ENCODE measurements at places on chromosomes 1 and 21.

GRCh38 chr21:45309069-45309986 lies 21.6 kb upstream of the POFUT2 start:
- no peak for DNase-seq

DNA sequence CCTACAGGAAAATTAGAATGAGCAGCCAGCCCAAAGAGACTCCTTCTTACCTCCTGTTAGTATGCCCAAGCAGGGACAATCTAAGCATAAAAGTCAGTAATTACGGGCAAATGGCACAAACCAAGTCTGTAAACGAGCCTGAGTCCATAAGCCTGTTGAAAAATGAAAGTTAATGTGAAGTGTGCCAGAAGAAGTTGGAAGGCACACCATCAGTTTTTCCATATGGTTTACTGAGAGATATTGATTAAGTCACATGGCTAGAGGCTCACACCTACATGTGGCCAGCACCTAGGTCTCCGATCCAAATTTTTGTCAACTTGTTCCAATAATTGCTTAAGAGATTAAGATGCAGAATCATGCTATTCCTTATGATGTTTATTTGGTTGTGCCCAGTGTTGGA lies 242.4 kb upstream of the CSF3R start:
- no peak for DNase-seq

- DNase-seq: no peak
Observed at GRCh38 chr21:42344631-42345030, 6.2 kb downstream of the TFF2 start.

GRCh38 chr1:44717156-44717555 lies 13.8 kb downstream of the RNU5D-1 start:
- DNase-seq: no peak

- DNase-seq: no peak
Observed at GRCh38 chr1:185561629-185562028, 172.6 kb upstream of the HMCN1 start.

GRCh38 chr1:172971241-172971640 lies 79.5 kb downstream of the TNFSF18 start:
- DNase-seq: no peak

DNA sequence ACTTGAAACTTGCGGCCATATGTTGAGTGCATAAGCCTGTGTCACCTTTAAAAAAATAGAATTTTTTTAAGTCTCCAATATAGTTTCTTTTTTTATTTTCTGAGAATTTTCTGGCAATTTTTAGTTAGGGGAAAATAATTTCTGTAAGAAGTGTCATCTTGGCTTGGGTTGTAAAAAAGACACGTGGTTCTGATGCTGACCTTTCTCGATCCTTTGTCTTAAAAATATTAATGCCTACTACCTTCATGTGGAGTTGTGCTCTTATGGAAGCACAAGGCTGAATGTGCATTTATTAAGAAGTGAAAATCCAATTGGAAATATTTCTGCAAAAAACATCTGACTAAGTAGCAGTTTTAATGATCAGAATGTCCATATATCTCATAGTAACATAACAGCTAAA lies 3.5 kb downstream of the ELAVL4 start:
- no peak for DNase-seq

DNA sequence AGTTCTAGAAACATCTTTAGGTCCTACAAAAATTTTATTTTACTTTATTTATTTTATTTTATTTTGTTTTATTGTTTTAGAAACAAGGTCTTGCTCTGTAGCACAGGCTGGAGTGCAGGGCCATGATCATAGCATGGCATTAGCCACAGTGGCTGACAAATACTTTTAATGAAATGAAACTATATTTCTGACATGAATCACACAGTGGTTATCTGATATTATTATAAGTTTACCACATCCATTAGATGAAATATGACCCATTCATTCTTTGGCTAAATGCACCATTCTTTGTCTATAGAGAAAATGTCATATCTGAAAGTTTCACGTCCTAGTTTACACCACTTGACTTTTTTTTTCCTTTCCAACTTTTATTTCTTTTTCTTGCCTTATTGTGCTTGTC lies 613.4 kb upstream of the ADAMTS5 start:
- no peak for DNase-seq

DNA sequence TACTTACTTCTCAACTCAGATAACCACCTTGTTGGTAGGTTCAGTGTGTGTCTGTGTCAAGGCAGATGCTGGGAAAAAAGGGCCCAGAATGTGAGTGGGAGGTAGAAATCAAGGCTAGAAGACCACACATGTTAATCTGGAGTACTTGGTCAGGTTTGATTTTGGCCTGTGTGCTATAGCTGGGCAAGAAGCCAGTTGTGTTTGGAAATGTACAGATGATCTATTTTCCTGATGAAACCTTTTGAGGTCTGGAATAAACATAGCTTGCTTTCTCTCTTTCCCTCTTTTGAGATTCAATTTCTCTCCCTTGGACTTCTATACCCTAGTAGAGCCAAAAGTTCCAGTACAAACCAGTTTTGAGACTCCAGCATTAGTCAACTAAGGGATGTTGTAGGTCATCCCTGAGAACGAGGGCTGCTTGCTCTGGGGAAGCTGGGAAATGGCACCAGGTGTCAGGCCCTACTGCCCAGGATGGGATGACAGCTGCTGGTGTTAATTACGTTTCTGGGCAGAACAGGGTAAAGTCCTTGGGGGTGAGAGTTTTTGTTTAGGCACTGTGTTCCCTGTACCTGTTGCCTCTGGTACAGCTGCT lies 15.8 kb downstream of the MAPKAPK2 start:
- DNase-seq: peak; percentile 73

GRCh38 chr1:179761296-179761695 lies 18.2 kb downstream of the FAM163A start:
- no peak for DNase-seq

DNA sequence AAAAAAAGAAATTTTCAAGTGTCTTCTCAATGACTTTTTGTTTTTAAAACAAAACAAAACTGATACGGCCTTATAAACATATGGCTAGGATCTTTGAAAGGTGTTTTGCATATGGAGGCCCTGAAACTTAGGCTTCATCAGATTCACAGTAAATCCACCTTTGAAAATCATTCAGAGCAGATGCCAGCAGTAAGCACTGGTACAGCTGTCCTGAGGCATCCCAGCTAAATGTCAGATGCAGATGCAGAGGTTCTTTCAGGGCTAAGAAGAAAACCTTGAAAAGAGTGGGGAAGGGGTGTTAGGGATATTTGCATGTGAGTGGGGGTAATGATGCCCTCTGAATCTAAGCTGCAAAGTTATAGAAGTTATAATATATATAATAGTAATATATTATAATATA lies 56.2 kb upstream of the GNG12 start:
- no peak for DNase-seq

DNA sequence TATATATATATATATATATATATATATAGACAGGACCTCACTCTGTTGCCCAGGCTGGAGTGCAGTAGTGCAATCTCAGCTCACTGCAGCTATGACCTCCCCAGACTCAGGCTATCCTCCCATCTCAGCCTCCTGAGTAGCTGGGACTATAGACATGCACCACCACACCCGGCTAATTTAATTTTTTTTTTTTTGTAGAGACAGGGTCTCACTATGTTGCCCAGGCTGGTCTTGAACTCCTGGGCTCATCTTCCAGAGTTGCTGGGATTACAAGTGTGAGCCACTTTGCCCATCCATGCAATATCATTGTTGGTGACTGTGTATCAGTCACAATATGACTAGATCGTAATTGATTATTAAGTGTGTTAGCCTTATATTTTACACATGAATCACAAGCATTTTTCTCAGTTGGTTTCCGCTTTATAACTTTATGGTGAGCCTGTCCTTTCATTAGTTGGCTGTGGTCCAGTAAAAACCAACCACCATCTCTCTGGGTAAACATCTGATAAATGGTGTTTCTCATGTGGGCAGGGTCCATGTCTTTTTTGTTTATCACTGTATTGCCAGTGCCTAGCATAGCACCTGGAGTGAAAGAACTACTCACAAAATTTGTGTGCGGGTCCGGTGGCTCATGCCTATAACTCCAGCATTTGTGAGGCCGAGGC lies 63.6 kb downstream of the MYOM3 start:
- no peak for DNase-seq

DNA sequence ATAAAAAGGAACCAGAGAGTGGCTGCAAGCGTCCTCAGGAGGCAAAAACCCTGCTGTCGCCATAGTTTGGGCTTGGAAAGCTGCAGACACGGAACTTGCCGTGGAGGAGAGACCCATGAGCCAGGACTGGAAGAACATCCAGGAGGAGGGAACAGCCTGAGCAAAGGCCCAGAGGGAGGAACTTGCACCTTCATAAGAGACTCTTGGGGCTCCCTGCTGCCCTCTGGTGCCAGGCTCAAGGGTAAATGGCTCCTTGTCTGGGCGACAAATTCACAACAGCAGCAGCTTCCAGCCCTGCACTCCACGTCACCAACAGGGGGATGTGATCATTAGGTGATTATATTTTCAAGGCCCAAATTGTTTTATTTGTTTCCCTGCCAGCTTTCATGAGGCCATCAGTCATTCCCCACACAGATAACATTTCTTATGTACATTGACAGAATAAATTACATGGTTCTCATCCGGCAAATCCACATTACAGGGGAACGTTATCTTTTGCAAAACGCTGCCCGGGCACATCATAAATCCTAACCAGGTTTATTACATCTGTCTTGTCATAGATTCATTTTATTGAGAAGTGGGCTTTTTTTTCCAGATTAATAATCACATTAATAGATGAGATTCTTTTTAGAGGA lies 143.0 kb upstream of the GRIK3 start:
- DNase-seq: peak; percentile 79

- no peak for DNase-seq
Observed at GRCh38 chr21:34967509-34968289, 81.4 kb downstream of the RUNX1 start.

- no peak for DNase-seq
Observed at GRCh38 chr1:31936278-31936980, 1.7 kb downstream of the PTP4A2 start.

DNA sequence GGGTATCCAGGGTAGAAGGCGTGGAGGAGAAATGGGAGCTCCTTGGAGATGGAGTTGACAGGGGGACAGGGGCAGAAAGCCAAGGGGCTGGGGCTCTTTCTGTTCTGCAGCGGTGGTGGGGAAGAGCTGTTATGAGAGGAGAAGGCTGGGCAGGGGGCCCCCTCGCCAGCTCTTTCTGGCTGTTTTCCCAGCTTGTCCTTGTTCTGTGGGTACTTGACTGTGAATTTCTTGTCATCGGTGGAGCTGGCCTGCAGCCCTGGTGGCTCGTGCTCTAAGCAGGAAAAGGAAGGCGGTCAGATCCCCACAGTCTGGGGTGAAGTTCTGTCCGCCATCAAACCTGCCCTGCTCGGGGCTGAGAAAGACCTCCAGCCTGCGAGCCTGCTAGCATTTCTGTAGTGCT lies 7.6 kb downstream of the ZNF683 start:
- no peak for DNase-seq

DNA sequence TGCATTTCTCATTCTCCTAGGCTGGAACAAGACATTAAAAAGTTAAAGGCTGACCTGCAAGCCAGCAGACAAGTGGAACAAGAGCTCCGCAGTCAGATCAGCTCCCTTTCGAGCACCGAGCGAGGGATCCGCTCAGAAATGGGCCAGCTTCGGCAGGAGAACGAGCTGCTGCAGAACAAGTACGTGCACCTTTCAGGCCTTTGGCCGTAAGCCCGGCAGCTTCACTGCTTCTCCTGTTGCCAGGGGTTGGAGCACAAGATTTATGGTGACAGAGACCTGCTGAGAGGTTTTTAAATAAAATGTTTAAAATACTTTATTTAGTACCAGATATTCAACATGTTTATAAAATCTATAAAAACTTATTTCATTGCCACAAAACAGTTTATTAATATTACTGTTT lies 53.4 kb downstream of the MACO1 start:
- peak; percentile 18 for DNase-seq

DNA sequence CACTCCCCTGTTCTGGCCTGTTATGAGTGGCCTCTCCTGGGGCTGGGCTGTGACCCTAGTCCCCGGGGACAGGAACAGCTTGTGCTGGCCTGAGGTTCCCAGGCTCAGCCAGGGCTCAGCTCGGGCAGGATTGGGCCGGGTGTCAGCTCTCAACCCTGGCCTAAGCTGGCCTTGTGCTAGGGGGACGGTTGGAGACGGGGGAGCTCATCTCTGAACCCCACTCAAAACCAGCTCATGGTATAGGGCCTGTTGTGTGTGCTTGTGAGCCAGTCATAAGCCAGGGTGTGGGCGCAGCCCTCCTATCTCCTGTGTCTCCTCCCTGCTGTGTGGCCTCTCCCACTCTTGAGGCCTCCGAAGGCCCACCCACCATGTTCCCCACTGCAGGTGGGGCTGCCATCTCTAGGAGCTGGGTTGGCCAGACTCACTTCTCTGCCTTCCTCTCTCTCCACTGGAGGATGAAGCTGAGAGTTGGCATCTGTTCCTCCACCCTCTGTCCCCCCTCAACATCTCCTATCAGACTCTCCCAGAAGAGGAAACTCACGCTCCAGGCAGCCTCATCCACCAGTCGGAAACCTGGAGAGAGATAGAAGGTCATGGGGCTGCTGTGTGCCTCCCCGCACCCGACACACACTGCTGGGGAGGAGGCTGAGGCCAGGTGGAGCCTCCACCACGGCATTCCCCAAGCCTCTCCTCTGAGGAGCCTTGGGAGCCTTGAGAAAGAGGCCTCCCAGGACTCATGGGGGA lies 1.4 kb downstream of the PEAR1 start:
- no peak for DNase-seq

- DNase-seq: no peak
Observed at GRCh38 chr1:167404908-167405307, 113.4 kb downstream of the CD247 start.

DNA sequence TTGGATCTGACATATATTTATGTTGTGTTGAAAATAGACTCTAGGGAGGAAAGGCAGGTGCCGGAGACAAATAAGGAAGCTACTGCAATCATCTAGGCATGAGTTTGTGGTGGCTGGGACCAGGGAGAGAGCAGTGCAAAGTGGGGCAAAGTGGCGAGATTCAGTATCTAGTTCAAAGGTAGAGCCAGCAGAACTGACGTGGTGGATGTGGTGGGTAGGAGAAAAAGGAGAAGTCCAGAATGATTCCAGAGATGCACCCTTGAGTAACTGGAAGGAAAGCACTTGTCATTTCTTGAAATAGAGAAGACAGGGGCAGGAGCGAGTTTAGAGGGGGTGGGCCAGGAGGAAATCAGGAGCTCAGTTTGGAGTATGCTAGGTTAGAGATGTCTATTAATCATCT lies 275.2 kb downstream of the KAZN start:
- DNase-seq: no peak

GRCh38 chr1:222844411-222844779 lies 29.6 kb downstream of the DISP1 start:
- DNase-seq: no peak

DNA sequence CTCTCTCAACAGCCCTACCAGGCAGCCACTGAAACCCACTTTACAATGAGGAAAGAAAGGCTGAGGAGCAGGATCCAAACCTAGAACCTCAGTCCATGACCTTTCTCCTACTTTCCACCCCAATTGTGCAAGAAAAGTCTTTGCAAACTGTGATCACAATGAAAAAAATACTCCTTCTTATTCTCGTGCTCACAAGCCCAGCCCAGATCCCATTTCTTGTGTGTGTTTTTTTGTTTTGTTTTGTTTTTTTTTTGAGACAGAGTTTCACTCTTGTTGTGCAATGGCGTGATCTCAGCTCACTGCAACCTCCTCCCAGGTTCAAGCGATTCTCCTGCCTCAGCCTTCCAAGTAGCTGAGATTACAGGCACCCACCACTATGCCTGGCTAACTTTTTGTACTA lies 97.7 kb downstream of the CRYAA start:
- DNase-seq: no peak

- DNase-seq: peak; percentile 23
Observed at GRCh38 chr1:14923727-14924452, 229.7 kb upstream of the TMEM51 start.
